Esophagus squamous epithelium (tissue), 5 donors: ENCODE measurements at places on chromosomes 16 and 17.

DNA sequence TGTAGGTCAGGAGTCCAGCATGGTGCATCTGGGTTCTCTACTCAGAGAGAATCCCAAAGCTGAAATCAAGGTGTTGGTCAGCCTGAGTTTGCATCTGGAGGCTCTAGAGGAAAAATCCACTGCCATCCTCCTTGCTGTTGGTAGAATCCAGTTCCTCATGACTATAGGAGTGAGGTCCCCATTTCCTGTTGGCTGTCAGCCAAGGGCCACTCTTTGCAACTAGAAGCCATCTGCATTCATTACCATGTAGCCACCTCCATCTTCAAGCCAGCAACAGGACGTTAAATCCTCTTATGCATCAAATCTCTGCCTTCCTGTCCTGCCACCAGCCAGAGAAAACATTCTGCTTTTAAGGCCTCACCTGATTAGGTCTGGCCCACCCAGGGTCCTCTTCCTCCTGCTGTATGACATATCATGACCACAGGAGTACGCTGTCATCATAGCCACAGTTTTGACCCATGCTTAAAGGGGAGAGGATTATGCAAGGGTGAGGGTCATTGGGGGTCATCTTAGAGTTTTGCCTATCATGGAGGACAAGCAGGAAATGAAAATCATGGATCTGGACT, 40.5 kb downstream of the DNAH9 start:
- no peak for DNase-seq

GRCh38 chr17:40230670-40231069, 11.6 kb downstream of the WIPF2 start:
- DNase-seq, result no peak

DNA sequence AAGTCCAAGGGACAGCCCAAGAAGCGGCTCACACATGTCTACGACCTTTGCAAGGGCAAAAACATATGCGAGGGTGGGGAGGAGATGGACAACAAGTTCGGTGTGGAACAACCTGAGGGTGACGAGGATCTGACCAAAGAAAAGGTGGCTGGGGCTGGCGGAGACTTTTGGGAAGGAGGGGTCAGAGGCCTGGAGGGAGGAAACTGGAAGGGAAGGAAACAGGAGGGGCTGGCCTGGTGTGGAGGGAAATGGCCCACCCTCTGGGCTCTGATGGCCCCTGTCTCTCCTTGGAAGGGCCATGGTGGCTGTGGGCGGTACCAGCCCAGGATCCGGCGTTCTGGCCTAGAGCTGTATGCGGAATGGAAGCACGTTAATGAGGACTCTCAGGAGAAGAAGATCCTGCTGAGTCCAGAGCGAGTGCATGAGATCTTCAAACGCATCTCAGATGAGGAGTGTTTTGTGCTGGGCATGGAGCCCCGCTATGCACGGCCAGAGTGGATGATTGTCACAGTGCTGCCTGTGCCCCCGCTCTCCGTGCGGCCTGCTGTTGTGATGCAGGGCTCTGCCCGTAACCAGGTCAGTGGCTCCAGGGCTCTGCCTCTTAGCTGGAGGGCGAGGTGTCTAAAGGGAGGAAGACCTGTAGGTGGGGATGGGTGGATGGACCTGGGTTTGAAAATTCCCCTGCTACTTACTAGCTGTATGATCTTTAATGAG, 12.5 kb downstream of the POLR2A start:
- no peak for DNase-seq

DNA sequence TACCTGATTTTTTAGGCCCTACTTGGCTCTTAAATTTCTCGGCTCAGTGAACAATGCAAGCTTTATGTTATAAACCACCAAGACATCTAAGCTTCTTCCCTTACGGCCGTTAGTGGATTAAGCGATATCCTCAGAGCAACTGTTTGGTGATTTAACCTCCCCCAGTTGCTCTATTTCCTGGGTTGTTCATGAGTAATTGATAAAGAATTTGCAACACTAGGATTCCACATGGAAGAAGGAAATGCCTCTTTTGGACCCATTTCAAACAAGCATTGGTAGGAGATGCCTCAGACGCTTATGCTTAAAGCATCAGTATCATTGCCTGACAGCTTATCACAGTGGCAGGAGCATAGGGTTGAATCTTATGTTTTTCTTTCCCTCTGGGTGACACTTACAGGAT, 65.3 kb downstream of the RBFOX1 start:
- no peak for DNase-seq

DNA sequence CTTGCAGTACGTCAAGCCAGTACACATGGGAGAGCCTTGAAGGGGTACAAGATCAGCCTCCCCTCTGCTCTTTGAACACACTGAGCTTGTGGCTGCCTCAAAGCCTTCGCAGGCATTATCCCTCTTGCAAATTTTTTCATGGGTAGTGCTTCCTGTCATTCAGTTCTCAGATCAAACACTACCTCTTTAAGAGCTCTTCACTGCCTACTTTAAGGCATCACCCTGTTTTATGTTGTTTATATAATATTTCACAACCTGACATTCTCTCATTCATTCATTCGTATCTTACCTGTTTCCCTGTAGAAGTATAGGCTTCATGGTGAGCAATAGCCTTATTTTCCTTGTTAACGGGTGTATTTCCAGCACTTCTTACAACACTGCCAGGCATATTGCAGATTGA, 269.1 kb downstream of the CDH13 start:
- no peak for DNase-seq

DNA sequence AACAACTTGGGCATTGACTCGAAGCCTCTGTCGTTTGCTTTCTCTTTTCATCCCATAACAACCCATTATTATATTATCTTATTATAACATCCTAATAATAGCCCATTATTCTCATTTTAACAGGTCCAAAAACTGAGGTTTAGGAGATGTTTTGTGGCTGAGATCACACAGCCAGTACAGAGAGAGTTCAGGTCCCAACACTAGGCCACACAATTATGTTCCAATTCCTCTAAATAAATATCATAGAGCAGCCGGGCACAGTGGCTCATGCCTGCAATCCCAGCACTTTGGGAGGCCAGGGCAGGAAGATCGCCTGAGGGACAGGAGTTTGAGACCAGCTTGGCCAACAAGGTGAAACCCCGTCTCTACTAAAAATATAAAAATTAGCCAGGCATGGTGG, 40.3 kb upstream of the KIFC3 start:
- DNase-seq, result no peak

DNA sequence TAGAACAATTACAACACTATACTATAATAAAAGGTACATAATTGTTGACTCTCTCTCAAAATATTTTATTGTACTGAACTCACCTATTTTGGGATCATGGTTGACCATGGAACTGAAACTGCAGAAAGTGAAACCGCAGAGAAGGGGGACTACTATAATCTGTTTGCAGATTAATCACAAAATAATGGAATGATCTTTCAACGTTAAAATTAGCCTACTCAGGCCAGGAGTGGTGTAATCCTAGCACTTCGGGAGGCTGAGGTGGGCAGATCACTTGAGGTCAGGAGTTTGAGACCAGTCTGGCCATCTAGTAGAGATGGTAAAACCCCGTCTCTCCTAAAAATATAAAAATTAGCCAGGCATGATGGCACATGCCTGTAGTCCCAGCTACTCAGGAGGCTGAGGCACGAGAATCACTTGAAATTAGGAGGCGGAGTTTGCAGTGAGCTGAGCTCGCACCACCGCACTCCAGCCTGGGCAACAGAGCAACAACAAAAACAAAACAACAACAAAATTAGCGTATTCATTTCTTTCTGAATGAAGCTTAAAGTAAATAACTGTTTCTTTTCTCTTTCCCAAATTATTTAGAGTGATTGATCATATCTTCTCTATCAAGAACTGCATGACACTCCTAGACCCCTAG, 45.6 kb downstream of the IKZF3 start:
- no peak for DNase-seq

DNA sequence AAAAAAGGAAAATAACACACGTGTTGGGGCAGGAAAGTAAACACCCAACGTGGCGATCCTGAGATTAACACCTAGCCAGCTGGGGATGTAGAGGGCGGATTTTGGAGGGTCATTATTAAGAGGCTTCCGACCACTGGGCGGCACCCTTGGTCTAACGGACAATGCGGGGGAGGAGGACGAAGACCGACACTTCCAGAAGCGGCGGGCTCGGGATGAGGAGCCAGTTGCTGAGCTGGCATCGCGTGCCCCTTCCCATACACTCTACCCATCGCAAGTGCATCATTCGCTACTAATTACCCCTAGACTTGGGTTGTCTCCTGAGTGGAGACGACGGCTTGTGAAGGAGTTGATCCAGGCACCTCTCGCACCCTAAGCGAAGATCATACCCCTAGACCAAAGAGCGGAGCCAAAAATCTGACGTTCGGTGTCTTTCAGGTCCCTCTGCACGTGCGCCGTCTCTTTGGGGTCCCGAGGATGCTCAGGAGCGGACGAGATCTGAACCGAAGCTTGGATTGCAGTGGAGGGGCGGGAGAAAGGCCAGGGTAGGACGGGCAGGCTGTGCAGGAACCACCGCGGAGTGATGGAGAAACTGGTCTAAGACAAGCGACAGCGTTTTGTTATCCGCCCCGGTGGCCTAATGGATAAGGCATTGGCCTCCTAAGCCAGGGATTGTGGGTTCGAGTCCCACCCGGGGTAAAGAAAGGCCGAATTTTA, 17.6 kb downstream of the ZNF213 start:
- DNase-seq, result no peak

GRCh38 chr17:48639136-48639535, 13.0 kb upstream of the HOXB9 start:
- no peak for DNase-seq
